ENCODE measurements at places on chromosomes 3 and 15.

GRCh38 chr3:174294616-174295015, 564.5 kb upstream of the NAALADL2 start:
- DNase-seq: no peak

DNA sequence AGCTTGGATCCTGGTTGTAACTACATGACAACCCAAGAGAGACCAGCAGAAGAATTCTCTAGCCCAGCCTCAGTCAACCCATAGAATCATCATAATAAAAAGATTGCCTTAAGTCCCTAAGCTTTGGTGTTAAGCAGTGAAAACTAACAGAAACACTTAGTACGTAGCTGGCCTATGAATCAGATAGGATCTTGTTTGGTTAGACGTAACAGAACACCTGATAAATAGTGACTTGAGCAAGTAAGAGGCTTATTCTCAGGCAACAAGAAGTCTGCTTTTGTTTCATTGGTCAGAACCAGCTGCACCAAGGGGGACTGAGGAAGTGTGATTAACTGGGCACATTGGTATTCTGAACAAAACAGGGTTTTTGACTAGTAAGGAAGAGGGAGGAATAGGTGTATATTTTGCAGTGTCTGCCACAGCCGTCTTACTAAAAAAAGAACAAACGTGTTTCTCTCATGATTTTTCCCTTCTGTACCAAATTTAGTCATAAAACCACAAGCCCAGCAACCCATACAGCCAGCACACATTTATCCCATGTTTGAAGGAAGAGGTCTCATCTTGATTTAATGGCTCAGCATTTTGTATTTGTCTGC, 53.3 kb upstream of the GLCE start:
- DNase-seq: no peak

DNA sequence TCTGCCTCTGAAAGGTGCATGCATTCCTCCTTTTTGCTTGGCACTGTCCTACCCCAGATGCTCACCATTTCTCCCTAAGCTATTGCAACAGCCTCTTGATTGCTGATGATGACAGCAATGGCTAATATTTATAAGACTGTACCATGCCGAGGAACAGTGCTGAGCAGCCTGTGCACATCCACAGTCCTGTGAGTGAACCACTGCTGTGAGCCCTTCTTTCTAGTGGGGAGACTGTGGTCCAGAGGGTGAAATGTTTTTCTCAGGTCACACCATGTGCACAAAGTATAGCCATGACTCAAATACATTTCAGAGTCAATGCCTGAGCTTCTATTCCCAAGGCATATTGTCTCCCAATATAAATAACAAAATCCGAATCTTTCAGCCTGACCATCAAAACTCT, 231.2 kb upstream of the LRTM1 start:
- no peak for DNase-seq

DNA sequence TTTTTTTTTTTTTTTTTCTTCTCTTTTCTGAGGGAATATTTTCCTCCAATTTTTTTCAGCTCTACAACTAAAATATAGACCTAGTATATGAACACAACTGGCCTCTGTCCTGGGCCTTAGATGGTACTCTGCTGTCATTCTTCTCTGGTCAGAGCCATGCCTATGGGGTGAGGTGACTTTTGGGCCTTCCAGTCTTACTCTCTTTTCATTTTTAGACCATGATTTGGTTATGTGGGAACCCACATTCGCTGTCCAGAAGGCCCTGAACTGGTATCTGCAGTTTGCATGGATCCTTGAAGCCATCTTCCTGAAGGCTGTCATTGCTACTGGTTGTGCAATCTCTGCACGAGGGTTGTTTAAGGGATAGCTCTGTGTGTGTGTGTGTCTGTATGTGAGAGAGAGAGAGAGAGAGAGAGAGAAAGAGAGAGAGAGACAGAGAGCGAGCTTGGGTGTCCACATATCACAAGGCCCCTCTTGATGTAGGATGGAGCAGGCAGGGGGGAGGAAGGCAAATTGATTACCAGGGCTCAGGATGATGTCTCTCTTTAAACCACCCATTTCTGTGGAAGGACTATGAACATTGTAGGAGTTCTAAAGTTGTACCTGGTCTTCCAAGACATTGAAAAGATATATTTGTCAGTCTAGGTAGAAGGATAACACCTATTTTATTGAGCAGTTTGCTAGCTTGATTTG, 6.9 kb downstream of the TGFBR2 start:
- no peak for DNase-seq

DNA sequence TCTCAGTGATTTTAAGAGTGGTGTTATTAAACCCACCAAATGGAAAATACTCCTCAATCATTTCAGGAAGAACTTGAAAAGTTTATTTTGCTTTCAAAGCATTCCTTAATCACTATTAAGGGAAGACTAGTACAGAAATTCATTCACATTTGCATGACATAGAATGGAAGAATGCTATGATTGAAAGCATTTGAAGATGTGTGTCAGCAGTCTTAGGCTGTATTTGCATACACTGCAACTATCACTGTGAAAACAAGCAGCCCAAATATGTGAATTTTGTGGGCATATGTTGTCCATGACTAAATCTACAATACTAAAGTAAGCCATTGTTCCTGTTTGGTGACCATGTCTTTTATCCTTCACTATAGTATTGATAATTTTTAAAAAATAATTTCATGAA, 95.8 kb downstream of the CNTN3 start:
- DNase-seq: no peak

DNA sequence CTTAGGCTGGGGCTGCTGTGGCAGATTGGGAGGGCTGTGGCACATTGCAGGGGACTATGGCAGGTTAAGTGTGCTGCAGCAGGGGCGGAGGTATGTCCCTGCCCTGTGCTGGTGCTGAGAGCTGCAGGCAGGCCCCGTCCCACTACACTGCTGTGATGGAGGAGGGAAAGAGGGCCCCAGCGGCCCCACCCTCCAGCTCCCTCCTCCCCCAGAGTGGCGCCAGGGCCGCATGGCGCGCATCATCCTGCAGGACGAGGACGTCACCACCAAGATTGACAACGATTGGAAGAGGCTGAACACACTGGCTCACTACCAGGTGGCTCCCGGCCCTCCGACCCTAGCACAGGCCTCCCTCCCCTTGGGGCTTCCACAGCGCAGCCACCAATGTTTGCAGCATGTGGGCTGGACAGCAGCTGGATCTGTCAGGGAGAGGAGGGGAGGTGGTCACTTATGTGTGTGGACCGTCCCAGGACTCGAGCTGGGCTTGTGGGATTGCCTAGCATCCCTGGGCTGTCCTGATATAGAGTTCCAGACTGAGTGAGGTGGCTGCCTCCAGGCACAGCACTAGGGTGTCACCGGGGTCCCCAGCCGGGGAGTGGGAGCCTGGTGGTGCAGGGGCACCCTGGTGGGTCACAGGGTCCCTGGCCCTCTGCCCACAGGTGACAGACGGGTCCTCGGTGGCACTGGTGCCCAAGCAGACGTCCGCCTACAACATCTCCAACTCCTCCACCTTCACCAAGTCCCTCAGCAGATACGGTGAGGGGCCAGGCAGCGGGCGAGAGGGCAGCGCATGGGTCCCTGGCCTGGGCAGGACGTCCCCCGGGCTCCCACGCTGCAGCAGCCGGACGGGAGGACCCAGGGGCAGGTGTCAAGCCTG, 46.1 kb downstream of the PLXNA1 start:
- DNase-seq: no peak

Measured in activated CD8-positive, alpha-beta memory T cell treated with anti-CD3 and anti-CD28 coated beads for 24 hours (primary cell).